ENCODE measurements at places on chromosomes 5 and 9.
A peak's percentile ranks its signal among the peaks of the same experiment; 100 is the strongest.

GRCh38 chr5:141186897-141187512 is at the start of gene PCDHB9:
Gene PCDHB9, plus strand, starts transcription at chr5:141187161. Its CDS starts 158 bp downstream, at chr5:141187319.
- peak; percentile 75 for DNase-seq

DNA sequence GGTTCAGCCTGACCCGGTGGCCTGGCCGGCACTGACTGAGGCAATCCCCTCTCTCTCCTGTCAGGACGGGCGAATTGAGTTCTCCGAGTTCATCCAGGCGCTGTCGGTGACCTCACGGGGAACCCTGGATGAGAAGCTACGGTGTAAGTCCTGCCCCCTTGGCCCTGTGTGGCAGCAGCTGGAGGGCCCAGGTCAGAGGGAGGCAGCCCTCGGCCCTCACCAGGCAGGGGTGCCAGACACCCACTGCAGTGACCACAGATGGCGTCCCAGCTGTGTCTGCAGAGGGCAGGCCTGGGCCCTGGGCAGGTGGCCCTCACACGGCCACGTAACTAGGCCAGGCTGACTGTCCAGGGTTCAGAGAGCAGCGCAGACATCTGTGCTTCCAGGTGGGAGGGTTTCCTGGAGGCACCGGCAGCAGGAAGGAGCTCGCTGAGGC is 45.9 kb upstream of the HMCN2 start:
- DNase-seq: no peak

- DNase-seq: peak; percentile 80
Measured at GRCh38 chr5:61327760-61328753, 4.0 kb upstream of the ZSWIM6 start.

- DNase-seq: no peak
Measured at GRCh38 chr9:122572456-122572855, 10.7 kb downstream of the OR1L8 start.

GRCh38 chr5:83549674-83550073 is 78.1 kb downstream of the VCAN start:
- no peak for DNase-seq

- DNase-seq: no peak
Measured at GRCh38 chr9:23746317-23746716, 79.7 kb downstream of the ELAVL2 start.

- no peak for DNase-seq
Measured at GRCh38 chr5:61363401-61364114, 31.5 kb downstream of the ZSWIM6 start.

DNA sequence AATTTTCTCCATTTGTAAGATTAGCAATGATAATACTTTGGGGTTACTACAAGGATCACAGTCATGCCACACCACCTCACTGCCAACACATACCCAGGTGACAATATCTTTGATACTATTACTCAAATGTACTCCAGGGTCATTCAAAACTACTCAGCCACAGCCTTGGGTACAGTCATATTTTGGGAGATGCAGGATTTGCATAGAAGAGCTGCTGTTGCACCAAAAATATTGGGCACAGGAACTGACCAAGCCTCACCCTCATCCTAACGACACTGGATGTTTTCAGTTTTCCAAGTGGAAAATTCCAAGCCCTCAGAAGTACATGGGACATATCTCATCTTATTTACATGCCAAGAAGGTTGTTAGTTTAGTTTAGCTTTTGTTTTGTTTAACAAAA is 120.9 kb upstream of the C6 start:
- DNase-seq: no peak

DNA sequence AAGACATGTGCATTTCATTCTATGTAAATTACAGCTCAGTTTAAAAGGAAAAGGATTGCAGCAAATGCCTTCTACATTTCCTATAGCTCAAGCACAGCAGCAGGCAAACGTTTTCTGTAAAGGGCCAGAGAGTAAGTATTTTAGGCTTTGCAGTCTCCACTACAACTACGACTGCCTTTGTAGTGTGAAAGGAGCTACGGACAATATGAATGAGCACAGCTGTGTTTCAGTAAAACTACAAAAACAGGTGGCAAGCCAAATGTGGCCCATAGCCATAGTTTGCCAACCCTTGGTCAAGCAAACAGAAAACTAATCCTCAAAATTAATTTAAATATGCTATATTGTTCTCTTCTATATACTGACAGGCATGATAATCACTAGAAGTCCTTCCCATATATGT is 7.2 kb downstream of the PTBP3 start:
- DNase-seq: no peak

- no peak for DNase-seq
Measured at GRCh38 chr5:147044572-147045273, 166.2 kb upstream of the PPP2R2B start.

GRCh38 chr5:154330097-154330667 is 115.6 kb upstream of the SAP30L start:
- no peak for DNase-seq

DNA sequence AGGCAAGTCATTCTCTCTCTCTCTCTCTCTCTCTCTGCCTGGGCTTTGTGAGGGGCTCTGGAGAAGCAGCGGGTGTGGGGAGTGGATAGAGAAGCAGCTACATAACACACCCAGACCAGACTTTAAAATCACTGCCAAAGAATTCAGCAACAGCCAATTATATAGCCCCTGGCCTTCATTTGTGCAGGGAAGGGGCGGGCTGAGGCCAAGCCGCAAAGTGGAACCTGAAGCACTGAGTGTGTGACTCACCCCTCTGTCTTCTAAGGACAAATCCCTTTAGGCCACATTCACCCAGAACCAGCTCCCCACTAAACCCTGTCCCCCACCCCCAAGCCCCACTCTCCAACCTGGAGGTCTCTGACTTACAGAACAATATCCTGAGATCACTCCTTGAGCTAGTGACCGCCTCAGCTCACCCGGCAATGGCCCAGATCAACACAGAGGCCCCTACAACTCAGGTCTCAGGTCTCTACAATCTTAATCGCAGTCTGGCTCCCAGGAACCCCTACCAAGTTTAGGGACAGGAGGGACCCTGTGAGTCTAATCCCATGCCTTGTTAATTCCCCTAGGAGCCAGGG is 6.0 kb downstream of the B4GALT1 start:
- peak; percentile 77 for DNase-seq

DNA sequence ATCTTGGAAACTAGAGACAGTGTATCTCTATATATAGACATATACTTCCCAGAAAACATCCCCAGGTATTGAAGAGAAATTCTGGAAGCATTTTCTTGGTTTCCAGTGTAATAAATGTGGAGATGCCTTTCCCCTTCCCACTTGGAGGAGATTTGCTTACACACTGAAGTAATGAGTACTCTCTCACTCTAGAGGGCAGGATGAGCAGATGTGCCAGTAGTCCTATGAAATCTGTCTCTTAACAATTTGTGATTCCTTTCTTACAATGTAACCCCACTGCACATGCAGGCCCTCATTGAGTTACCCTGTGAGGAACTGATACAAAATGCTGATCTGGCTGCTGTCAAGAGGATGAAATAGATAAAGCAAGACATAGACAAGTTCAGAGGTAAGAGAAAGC is 567.2 kb downstream of the SLCO4C1 start:
- peak; percentile 7 for DNase-seq

DNA sequence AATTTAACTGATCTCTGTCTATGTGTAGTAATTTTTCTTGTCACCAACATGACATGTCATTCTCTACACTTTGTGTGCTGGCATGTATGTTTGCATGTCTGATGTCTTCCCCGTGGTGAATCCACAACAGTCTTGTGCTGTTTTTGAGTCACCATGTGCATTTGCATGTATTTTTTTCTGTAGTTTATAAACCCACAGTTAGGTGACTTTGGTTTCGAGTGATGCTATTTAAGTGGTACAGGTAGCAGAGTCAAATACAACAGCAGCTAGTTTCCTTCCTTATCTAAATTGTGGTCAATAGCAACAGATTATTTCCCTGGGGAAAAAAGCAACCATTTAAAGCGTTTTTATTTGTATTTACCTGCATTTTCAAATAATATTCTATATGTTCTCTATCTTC is 89.9 kb upstream of the FSD1L start:
- DNase-seq: no peak

DNA sequence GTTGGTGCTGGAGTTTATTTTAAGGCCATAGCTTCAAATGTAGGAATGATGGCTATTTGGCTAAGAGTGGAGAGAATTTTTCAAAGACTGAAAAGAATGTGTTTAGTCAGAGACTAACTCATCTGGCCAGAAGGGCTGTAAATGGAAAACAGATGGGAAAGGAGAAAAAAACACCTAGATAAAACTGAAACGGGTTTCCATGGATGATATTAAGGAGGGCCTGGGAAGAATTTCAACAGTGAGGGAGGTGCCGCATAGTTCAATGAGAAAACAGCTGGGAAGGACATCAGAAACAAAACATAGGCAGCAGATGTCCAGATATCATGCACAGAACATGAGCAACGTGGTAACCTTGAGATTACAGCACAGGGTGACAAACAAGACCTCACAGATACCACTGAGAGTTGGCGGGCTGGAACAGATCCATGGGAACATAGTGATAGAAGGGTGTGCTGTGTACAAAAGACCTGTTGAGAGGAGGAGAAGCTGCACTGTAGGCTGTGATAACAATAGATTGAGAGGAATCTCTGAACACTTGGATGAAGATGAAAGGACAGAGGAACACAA is 31.2 kb upstream of the RAD23B start:
- DNase-seq: no peak

DNA sequence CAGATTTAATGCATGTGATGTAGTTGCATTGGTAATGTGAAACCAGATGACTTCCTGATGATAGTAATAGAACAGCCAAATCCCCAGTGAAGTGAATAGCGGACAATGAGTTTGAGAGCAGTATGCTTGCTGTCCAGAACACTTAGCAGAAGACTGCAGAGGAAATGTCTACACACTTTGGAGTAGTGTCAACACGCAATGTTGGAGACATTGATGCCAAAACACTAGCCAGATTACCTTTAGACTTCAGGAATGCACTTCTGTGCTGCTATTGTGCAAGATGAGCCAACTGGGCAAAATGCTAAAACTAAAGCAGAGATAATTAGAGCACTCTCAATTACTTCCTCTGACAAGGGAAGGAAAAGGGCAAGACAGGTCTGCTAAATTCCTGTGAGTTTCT is 176.7 kb downstream of the PRDM9 start:
- no peak for DNase-seq

DNA sequence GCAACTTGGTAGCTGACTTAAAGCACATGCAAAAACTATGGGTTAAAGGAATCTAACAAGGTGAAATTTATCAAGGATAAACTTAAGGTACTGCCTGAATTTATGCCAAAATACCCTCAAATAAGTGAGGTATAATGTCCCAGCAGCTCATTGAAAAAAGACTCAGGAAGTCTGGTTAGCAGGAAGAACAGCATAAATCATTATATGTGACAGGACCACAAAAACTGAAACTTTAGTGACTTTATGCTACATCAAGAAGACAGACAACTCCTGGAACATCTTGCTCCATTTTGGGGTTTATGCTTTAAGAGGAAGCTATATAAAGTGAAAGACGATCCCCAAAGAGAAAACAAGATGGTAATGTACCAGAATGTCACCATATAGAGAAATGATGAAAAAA is 282.4 kb upstream of the ZNF462 start:
- no peak for DNase-seq

GRCh38 chr9:113530022-113530635 is 66.6 kb downstream of the RGS3 start:
- no peak for DNase-seq

- peak; percentile 73 for DNase-seq
Measured at GRCh38 chr9:113274474-113275156, 757 bp downstream of the CDC26 start.

DNA sequence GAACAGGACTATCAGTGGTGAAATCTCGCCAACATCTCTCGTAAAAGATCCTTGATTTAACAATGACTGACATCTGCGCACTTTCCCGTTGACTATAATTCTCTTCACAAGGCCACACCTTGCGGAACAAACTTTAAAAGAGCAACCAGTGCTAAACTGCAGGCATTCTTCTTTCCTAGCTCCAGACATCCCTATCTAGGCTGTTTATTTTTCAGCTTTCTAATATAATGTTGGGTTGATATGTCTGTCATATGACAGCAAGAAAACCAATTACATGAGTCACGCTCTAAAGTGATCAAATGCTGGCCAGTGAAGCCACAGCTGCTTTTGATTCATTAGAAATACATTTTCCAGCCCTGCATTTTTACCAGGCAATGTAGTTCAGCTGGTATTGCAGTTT is 162.5 kb downstream of the ELAVL2 start:
- no peak for DNase-seq

GRCh38 chr5:53956196-53956595 is 354.2 kb downstream of the ARL15 start:
- DNase-seq: peak; percentile 34

- DNase-seq: no peak
Measured at GRCh38 chr9:99852617-99853016, 30.9 kb downstream of the NR4A3 start.

DNA sequence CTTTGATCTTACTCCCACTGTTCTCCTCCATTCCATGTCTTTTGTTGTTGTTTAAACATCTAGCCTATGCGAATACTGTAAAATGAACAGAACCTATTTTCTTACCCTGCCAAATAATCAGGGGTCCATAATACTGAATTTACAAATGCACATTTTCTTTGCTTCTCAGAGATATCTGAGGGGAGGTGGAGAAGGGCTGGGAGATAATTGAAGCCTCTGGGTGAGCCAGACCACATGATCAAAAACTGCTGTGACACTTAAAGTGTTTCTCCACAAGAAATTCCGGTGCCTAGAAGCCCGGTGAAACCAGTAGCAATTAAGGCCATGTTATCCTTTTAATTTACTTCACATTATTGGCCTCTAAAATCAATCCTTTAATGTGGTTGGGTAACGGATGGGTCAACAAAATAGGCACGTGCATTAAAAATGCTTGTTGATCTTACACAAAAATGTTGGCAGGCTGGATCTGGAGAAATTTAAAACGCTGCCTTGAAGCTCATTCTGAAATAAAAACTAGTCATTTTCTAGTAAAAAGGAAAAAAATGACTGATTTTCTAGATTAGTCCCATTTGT is 10.8 kb downstream of the SEMA6A start:
- DNase-seq: no peak

All from NB4 (cell line).